ENCODE measurements at places on chromosomes 1 and 21.
A peak's percentile ranks its signal among the peaks of the same experiment; 100 is the strongest.

GRCh38 chr1:247614625-247615024 lies 9.2 kb downstream of the OR2G3 start:
- DNase-seq = no peak

DNA sequence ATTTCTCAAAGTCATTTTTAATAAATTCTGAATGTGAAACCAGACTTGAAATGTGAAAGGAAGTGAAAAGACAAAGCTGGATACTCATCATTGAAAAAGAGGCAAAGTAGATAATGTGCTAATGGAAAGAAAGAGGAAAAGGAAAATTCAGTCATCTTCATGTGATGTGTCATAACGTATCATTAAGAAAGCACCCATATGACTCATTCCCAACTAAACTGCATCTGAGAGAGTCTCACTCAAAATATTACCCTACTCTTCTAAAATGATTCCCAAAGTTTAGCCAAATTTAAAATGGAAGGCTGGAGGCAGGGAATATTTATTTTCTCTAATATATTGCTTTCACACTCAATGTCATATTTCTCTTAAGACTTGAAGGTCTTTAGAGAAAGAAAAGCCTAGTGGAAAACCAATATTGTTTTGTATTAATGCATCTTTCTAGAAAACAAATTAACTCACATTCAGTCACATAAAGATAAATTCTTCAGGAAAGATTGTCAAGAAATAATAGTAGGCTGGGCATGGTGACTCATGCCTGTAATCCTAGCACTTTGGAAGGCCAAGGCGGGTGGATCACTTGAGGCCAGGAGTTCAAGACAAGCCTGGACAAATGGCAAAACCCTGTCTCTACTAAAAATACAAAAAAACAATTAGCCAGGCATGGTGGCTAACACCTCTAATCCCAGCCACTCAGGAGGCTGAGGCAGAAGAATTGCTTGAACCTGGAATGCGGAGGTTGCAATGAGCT lies 129.9 kb downstream of the SLC30A10 start:
- DNase-seq = no peak

DNA sequence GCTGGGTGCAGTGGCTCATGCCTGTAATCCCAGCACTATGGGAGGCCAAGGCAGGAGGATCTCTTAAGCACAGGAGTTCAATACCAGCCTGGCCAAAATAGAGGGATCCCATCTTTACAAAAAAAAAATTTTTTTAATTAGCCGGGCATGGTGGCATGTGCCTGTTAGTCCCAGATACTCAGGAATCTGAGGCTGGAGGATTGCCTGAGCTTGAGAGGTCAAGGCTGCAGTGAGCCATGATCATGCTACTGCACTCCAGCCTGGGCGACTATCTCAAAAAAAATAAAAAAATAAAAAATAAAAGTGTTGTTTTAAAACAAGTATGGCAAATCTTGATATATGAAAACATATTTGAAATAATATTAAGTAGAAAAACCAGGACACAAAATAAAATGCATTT lies 44.4 kb upstream of the CACHD1 start:
- no peak for DNase-seq

- no peak for DNase-seq
Measured at GRCh38 chr21:15333136-15333710, 268.4 kb upstream of the NRIP1 start.

GRCh38 chr1:34742667-34743270 lies 12.1 kb upstream of the GJB5 start:
- peak; percentile 65 for DNase-seq

DNA sequence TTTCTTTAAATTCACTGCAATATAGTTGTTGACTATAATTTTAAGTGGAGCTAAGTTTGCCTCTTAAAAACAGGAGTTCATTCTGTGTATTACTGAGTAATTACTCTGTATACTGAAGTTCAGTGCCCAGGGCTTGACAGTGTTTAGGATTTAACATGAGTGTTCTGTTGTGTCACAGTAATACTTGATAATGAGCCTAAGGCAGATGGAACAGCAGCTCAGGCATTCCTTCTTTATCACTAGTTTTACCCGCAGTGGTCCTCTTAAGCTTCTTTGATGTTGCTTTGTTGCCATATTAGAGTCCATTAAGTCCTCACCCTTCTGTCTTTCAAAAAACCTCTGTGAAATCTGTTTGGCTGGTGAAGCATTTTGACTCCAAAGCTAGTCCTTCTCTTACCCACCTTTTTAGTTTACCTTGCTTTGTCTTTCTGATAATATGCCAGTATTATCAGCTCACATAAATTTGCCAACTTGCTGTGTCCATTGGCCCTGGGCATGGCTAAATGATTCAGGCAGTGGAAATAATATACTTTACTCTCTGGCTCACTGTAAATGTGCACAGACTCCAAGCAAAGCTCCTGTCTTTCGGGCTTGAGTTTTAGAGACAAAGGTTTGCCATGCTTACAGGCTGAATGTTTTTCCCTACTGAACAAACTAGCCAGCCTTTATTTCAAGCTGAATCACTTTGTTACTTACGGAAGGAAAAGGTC lies 17.7 kb downstream of the HIPK1 start:
- no peak for DNase-seq

DNA sequence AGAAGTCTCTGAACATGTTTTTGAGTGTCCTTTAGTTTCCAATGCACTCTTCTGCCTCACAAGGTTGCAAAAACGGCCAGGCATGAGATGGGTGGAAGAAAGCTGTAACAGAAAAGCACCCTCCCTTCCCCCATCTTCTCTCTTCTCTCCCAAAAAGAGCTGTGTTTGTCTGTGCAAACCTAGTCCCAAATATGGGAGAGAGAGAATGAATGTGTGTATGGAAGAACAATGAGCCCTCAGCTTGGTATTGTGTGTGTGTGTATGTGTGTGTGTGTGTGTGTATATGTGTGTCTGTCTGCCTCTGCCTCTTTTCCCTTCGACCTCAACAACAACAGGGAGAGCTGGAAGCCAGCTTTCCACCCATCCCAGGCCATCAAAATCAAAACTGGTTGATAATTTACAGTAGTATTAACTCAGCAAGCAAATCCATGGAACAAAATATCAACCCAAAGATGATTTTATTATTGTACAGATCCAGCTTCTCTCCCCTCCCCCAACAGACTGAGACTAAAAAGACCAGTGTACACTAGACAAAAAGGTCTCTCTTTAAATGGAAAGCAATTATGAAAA lies 1.8 kb downstream of the RERE start:
- no peak for DNase-seq

DNA sequence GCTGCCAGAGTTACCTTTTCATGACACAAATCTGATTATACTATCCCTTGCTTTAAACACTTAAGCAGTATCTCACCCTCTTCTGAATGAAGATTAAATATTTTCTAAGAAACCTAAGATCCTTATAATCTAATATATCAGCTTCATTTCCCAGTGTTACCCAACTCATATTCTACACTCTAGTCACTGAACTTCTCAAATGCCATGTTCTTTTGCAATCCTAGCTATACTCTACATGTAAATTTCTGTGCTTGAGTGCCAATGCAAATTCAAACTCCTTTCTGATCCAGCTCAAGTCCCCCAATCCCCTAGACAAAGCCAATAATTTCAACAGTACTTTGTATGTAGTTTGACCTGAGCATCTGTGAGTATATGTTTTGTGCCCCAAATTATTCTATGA lies 293.9 kb downstream of the SDCCAG8 start:
- DNase-seq = no peak

DNA sequence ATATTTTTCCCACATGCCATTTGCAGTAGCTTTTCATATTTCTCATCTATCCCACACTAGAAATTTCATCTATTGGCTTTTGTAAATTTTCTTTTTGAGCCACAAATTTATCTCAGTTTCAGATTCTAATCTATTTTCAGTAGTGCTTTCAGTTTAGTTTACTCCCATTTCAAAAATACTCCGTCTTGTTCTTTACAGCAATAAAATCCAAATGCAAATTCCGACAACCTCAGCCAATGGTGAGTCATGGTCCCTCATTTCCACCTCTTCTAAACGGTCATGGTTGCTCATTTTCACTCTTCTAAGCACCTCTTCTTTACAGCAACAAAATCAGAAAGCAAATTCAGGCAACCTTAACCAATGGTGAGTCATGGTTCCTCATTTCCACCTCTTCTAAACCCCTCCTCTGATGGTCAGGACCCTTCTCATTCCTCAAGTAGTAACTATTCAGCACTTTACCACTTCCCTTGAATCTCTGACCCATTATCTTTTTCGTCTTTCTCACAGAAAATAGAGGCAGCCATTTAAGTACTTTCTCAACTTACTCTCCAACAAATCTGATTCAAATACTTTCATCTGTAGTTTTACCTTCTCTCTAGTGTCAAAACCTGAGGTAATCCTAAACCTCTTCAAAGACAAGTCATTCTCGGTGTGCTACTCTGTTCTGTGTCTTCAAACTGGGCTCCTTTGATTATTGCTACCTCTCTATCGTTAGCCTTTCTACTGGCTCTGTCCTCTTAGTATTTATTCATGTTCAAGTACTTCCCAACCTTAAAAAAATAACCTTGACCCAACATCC lies 34.4 kb downstream of the C21orf91 start:
- DNase-seq = no peak

GRCh38 chr1:27566462-27567145 lies 37.3 kb downstream of the AHDC1 start:
- no peak for DNase-seq

DNA sequence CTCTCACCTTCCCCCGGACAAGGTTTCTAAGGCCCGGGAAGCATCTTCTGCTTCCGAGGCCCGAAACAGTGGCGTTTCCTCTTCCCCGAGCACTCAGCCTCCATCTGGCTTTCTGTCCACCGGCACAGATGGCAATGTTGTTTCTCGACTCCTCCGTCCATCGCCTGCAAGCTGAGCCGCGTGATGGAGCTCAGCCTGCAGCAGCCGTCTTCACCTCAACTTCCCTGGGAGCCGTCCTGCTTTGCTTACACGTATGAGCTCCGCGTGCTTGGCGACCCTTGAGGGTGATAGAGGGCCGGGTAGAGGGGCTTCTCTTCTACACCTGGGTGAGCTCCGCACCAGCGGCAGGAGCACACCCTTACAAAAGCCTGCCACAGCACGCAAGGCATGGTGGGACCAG lies 80.4 kb downstream of the AJAP1 start:
- DNase-seq = no peak

- no peak for DNase-seq
Measured at GRCh38 chr1:53543130-53543777, 84.1 kb downstream of the DMRTB1 start.

DNA sequence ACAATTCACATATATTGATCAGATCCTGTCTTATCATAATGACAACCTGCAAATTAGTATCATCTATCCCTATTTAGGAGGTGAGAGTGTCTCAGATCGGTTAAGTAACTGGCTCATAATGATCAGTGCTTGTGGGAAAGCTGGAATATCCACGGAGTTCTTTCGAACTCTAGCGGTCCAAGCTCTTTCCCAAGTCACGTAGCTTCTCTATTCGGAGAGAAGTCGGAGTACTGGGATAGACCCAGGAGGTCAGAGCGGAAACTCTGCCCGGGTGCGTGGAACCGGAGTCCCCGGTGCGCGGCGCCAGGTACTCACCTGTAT lies 339 bp downstream of the PTGS2 start:
- no peak for DNase-seq

DNA sequence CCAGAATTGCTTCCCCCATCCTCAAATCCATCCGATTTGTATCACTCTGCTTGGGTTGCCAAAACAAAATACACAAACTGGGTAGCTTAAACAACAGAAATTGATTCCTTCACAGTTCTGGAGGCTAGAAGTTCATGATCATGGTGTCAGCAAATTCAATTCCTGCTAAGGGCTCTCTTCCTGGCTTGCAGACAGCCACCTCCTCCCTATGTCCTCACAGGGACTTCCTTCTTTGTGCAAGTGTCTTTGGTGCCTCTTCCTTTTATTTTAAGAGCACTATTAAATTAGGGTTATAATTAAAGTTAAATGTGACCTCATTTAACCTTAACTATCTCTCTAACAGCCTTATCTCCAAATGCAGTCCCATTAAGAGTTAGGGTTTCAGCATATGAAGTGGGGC lies 112.8 kb downstream of the PLPP3 start:
- no peak for DNase-seq

- no peak for DNase-seq
Measured at GRCh38 chr21:16620786-16621320, 891.1 kb downstream of the USP25 start.

DNA sequence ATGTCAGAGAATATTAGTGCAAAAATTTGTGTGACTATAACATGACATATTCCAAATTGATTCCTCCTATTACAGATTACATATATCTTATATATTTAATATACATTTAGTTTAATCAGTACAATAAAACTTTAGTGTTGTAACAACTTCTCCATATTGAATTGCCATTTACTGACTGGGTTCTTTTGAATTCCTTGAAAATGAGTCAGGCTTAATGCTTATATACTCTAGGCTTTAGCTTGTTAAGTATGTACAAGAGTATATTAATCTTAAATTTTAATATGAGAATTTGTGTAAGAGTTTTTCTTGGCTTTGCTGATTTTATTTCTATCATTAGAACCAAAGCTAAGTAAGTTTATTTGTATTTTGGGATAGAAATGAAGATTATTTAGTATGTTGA lies 40.3 kb downstream of the XPR1 start:
- DNase-seq = no peak

GRCh38 chr1:84724128-84724860 lies 34.0 kb upstream of the SSX2IP start:
- DNase-seq = no peak

GRCh38 chr1:58997060-58997411 lies 213.2 kb upstream of the JUN start:
- no peak for DNase-seq

- no peak for DNase-seq
Measured at GRCh38 chr1:87246436-87246835, 82.2 kb upstream of the LMO4 start.

DNA sequence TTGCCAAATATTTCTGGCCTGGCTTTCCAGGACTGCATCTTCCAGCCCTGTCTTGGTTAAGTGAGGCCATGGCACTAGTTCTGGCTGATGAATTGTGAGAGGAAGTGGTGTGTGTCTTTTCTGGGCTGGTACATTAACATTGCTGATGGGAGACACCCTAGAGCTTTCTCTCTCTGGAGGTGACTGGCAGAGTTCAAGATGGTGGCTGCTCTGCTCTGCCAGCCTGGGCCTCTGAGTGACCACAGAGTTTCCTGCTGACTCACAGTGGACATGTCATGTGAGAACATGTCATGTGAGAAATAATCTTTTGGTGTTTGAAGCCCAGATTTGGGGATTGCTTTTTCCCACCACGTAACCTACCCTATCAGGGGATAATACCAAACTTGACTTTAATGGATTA lies 218.0 kb upstream of the KIAA0040 start:
- DNase-seq = no peak

GRCh38 chr1:32337855-32338636 lies 2.0 kb upstream of the MARCKSL1 start:
- DNase-seq = no peak

DNA sequence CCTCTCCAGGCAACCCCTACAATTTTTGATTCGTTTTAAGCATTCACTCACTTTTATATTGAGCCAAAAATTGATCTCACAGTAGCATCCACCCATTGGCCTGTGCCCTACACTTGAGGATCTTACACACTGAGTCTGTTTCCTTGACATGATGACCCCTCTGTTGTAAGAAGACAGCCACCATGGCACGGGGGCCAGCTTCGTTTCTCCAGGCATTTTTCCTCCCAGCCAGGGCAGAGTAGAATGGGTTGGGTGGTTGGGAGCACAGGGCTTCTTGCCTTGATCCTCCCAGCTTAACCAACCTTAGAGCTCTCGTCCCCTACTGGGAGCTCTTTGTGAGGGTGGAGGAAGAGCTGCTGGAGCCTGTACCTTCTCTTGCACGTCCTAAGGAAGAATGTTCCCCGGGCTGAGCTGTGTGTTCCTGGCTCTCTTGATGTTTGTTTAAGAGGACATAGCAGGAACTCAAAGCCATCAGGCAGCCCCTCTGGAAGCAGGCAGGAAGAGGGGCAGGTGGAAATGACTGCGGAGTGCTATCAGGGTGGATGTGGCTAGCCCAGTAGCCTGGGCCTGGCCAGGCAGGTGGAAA lies 213.2 kb upstream of the TMEM51 start:
- DNase-seq = no peak

Measured in NCI-H1436 (cell line).